ENCODE measurements at places on chromosomes 16 and 17.

- no peak for DNase-seq
Observed at GRCh38 chr17:81084680-81085419, 49.9 kb downstream of the BAIAP2 start.

DNA sequence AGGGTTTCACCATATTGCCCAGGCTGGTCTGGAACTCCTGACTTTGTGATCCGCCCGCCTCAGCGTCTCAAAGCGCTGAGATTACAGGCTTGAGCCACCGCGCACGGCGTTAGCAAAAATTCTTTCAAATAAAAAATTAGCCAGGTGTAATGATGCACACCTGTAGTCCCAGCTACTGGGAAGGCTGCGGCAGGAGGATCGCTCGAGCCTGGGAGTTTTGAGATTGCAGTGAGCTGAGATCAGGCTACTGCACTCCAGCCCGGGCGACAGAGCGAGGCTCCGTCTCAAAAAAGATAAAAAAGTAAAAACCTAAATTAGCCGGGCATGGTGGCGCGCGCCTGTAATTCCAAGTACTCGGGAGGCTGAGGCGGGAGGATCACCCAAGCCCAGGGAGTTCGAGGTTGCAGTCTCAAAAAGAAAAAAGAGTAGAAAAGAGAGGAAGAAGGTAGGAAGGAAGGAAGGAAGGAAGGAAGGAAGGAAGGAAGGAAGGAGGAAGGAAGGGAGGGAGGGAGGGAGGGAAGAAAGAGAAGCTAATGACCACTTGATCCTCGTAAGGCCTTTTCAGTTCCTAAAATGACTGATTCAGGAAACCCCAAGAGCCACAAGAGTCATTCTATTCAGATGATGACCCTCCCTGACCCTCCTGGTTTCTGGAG lies 59.2 kb downstream of the SRL start:
- no peak for DNase-seq

- no peak for DNase-seq
Observed at GRCh38 chr16:89624777-89625761, 11.6 kb downstream of the DPEP1 start.

GRCh38 chr17:78484271-78485246 lies 92.6 kb downstream of the DNAH17 start:
- DNase-seq: no peak

DNA sequence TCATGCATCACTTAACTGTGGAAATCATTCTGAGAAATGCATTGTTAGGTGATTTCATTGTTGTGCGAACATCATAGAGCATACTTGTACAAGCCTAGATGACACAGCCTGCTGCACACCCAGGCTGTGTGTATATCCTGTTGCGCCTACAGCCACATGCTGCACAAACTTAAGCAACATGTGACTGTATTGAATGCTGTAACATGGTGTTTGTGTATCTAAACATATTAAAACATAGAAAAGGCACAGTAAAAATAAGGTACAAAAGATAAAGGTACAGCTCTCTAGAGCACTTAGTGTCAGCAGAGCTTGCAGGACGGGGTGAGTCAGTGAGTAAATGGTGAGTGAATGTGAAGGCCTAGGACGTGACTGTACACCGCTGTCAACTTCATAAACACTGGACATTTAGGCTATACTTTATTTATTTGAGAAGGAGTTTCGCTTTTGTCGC lies 11.9 kb downstream of the FOXK2 start:
- no peak for DNase-seq

GRCh38 chr17:77527409-77527808 lies 386.6 kb downstream of the SEC14L1 start:
- DNase-seq: no peak

DNA sequence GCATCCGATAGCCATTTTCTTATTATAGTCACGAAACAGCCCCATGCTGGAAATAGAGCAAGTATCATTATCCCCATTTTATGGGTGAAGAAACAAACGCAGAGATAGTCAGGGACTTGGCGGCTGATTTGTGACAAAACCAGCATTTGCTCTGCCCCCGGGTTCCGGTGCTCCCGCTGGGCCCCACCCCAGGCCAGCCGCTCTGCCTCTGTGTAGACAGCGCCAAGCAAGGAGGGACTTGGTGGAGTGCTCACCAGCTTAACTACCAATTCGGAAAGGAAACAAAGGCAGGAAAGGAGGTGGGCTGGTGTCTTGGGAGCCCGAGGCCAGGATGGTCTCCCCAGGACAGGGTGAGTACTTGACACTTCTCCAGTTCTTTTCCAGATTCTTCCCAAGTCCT lies 10.0 kb downstream of the SRL start:
- no peak for DNase-seq

DNA sequence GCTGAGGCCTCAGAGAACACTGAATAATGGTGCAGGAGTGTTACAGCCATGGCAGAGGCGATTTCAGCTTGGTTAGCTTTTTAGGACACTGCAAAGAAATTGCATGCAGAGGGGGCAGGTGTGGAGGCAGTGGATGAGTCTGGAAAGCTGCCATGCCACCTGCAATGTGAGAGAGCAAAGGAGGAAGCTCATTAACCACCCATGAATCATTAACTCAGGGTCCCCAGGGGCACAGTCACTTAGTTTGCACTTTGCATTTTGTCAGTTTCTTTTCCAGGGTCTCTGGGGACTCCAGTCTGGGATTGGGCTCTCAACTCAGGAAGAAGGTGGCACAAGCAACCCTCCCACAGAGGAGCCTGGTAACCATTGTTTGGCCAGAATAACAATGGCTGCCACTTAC lies 132.9 kb downstream of the USP31 start:
- DNase-seq: no peak

DNA sequence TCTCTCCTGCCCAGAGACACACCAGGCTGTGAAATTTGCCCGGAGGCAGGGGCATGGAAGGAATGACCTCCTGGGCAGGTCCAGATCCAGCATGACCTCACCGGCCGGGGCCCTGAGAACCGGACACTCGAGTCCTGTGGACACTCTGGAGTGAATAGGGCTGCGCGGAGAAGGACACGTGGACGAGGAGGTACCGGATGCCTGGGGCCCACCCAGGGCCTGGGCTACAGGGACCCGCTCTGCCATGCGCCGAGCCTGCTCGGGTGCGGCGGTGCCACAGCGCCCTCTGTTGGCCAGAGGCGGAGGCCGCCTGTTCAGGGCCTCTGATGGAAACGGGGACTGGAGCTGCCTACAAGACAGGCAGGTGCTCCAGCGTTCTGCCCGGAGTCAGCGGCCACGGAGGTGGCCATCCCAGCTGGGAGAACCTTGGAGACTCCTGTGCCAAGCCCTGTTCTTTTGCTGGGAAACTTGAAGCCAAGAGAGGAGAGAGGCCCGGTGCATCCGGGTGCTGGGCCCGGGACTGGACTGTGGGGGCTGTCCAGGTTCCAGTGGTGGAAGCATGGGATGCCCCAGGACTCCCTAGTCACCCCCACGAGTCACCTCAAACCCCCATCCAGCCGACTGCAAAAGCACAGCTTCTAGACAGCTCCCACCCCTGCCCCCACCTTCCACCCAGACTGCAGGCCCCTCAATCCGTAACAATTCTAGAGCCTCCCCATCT lies 19.3 kb upstream of the NXPH3 start:
- peak; percentile 21 for DNase-seq

DNA sequence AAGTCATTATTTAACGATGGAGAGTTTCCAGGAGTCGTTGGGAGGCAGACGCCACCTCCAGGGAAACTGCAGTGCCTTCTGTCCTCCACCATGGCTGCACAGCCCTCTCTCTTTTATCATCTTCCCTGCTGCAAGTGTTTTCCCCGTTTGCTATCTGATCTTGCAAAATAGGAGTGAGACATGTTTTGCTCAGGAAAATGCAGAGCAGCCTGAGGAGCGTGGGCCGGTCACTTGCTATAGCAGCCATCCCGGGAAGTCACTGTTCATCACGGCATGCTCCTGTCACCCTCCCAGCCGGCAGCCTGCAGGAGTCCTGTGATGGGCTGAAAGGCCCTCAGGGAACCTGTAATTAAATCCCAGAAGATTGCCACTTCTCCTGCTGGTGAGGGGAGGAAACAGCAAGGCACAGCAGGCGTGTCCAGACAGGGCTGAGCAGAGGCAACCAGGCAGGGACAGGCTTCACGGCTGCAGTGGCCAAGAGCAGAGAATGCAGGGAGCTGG lies 143.1 kb downstream of the GSG1L start:
- DNase-seq: no peak

- no peak for DNase-seq
Observed at GRCh38 chr16:85200471-85201278, 88.4 kb upstream of the CIBAR2 start.

DNA sequence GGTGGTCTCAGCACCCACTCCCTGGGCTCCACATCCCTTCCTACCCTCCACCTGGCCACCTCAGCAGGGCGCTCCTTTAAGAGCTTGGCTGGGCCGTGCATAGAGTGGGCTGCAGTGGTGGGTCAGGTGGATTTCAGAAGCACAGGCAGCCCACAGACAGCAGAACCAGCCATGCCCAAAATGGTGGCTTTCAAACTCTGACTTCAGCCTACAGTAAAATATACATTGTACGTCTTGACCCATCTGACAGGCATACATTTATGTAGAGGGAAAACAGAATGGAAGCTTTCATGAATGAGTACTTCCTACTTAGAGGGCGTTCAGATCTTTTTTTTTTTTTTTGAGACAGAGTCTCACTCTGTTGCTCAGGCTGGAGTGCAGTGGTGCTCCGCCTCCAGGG lies 26.0 kb upstream of the LASP1NB start:
- no peak for DNase-seq

DNA sequence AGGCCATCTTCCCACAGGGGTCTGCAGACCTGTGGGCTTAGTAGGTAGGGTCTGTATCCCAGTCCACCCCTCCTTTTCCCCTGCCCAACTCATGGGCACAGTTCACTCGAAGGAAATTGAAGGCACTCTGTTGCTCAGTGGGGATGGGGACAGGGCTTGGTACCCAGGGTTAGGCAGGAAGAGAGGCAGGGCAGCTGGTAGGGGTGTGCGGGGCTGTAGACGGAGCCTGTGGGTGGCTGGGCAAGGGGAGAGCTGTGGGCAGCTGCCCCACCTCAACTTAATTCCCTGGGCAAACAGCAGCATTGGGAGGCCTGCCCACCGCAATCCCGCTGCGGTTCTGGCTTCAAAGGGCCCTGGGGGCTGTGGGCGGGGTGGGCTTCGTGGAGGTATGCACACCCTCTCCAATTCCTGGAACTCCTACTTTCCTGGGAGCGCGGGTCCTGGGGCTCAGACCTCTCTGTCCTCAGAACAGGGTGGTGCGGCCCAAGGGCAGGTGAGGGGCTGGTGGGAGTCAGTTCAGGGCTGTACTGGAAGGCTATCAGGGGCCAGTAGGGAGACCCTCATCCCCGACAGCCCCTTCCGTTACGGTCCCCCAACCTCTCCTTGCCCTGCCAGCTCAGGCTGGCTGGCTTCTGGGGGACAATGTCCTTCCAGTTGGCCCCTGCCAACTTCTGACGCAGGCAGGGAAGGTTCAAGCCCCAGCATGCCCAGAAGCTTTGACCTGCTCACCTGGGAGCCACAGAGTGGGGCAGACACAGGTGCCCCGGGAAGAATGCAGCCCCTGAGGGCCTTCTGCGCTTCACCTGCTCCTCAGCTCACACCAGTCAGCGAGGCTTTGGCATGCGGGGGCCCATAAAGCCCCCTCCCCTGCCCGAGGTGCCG lies 9.1 kb downstream of the FOXJ1 start:
- DNase-seq: no peak

DNA sequence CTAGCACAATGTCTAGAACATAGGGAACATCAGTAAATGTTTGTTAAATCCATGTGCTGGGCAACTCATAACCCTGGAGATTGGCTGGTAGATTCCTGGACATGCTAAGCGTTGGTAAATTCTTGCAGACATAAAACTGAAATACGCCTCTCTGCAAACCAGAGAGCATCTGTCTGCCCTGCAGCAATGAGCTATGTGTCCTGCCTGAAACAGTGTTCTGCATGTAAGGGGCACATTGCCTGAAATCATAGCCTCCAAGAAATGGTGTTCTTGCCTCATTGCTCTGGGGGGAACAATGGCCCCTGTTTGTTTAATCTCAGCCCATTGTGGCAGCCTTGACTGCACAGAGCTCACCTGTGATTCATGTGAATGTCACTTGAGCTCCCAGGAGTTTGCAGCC lies 113.5 kb upstream of the CCL2 start:
- no peak for DNase-seq

- no peak for DNase-seq
Observed at GRCh38 chr17:59754552-59754951, 47.1 kb downstream of the VMP1 start.

- DNase-seq: no peak
Observed at GRCh38 chr16:4159726-4160125, 43.5 kb upstream of the ADCY9 start.

DNA sequence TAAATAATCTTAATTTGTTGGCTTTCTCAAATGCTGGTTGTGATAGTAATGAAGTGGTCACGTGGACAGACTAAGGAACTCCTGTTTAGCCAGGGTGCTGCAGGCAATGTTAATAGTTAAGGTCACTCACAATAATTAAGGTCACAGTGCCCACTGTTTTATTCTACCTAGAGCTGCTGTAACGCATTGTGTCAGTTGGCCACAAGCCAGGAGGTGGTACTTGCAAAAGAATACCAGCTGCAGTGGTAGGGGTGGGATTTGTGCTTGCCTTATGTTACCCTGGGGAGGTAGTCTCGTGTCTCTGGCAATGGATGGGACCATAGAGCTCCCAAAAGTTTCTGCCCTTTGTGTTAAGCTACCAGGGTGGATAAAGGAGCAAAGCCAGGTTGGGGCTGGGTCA lies 969.1 kb upstream of the CDH8 start:
- peak; percentile 2 for DNase-seq

DNA sequence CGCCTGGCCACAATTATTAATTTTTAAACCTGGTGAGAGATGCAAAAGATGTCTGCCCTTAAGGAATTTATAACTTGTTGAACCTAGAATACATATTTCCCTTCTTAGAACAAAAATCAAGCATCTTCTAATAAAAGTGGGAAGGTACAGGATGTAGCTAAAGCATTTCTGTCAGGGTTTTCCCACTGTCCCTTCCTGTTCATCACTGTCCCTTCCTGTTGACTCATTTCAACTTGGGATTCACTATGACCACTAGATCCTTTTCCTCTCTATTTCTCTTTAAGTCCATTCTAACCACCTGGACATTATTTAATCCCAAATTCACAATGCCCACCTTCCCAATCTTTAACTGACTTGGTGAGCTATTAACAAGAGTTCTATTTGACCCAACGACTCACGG lies 33.9 kb upstream of the CDRT4 start:
- no peak for DNase-seq

GRCh38 chr17:74872313-74873036 lies at the start of gene FDXR:
Gene FDXR (minus strand): TSS chr17:74872994. CDS start chr17:74872944, 50 bp downstream.
- no peak for DNase-seq

Data from NCI-H1092 (cell line).